ENCODE measurements at places on chromosomes 13 and 19. TPM values are rescaled to one million over a fixed set of nuclear protein-coding genes. Genes with fewer than 3 reads are reported as not detected.

DNA sequence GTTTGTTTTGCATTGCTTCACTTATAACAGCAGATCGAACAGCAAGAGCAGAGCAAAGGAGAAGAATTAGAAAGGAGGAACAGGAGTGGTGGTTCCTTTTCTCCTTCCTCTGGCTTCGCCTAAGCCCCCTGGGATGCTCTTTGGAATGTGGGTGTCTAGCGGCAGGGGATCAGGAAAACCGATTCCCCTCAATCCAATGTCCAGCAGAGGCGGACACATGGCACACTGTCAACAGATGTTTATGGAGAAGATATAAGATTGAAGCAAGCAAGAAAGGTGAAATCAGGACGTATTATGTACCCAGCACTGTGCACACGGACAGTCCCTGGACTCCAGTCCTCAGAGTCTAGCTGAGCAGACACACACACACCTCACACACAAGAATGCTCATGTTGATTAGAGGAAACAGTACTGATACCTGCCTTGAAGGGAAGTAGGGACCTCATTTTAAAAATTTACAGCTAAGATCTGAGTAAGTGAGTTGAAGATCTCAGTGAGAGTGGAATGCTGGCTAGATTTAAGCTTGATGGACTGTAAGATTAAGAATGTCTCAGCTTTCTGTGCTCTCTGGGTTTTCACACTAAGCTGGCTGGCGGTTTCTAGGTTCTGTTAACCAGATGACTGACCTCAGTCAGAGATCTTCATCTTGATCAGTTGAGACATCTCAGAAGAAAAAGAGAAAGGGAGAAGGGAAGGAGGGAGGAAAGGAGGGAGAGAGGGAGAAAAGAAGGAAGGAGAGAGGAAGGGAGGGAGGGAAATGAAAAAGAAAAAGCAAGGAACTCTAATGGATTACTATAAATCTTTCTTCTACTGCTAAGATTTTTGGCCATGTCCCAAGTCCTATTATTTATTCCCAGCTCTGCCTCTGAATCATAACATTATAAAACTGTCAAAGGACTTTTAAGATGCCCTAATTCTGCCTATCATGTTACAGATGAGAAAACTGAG, 44.8 kb downstream of the FLT1 start:
- no peaks in the 10 kb centered on the region for H3K4me1 ChIP-seq
- no peaks in the 10 kb centered on the region for H3K27me3 ChIP-seq
- no peaks in the 10 kb centered on the region for H3K36me3 ChIP-seq
- no peak for DNase-seq
- H3K27ac ChIP-seq: no peak overlapping the region

GRCh38 chr13:99989276-99990125, 7.9 kb downstream of the ZIC2 start:
- peaks cover 42% of the 10 kb centered on the region for H3K4me1 ChIP-seq
- no peaks in the 10 kb centered on the region for H3K36me3 ChIP-seq
- no peak for DNase-seq
- H3K27me3 ChIP-seq: peaks cover 17% of the 10 kb centered on the region
- no peak overlapping the region for H3K27ac ChIP-seq

GRCh38 chr19:55406826-55407549, 600 bp downstream of the UBE2S start:
- peaks cover 22% of the 10 kb centered on the region for H3K36me3 ChIP-seq
- peak overlapping the region; percentile 79 for H3K4me3 ChIP-seq
- H3K4me1 ChIP-seq: peaks cover 6% of the 10 kb centered on the region
- H3K27ac ChIP-seq: peak overlapping the region; percentile 55
- H3K27me3 ChIP-seq: no peaks in the 10 kb centered on the region
- DNase-seq: no peak

GRCh38 chr19:45173816-45174215, 4.2 kb downstream of the TRAPPC6A start:
- H3K27me3 ChIP-seq: no peaks in the 10 kb centered on the region
- DNase-seq: no peak
- H3K27ac ChIP-seq: no peak overlapping the region
- peaks cover 69% of the 10 kb centered on the region for H3K4me1 ChIP-seq

- no peak overlapping the region for H3K27ac ChIP-seq
- H3K4me1 ChIP-seq: no peaks in the 10 kb centered on the region
- DNase-seq: no peak
- no peaks in the 10 kb centered on the region for H3K27me3 ChIP-seq
- H3K4me3 ChIP-seq: no peak overlapping the region
These were observed 12.3 kb downstream of the CLDN10 start for GRCh38 chr13:95564733-95565291.

DNA sequence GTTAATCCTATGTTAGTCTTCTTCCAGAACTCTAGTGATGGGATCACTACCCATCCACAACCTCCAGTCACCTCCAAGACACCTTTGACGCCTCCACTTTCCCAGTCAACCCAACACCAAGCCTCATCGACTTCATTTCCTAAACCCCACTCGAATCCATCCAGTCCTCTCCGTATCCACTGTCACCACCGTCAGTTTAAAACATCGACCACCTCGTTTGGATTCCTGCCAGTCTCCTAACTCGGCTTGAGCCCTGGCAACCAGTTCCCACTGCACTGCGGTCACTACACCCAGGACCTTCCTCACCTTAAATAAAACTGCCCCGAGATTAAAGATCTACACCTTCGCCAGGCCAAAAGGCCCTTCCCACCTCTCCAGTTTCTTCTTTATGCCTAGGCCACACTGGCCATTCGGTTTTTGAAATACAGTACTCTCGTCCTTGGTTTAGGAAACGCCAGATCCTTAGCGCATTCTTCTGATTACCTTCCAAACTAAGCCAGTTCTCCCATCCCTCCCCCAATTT, 1.2 kb downstream of the MTIF3 start:
- peaks cover 50% of the 10 kb centered on the region for H3K4me1 ChIP-seq
- no peaks in the 10 kb centered on the region for H3K36me3 ChIP-seq
- H3K27me3 ChIP-seq: no peaks in the 10 kb centered on the region
- no peak for DNase-seq
- H3K4me3 ChIP-seq: peak overlapping the region; percentile 97

GRCh38 chr19:55549500-55550320, 4.4 kb upstream of the SBK3 start:
- H3K27me3 ChIP-seq: peaks cover 45% of the 10 kb centered on the region
- DNase-seq: no peak
- H3K4me3 ChIP-seq: no peak overlapping the region
- H3K4me1 ChIP-seq: no peaks in the 10 kb centered on the region
- H3K27ac ChIP-seq: no peak overlapping the region

DNA sequence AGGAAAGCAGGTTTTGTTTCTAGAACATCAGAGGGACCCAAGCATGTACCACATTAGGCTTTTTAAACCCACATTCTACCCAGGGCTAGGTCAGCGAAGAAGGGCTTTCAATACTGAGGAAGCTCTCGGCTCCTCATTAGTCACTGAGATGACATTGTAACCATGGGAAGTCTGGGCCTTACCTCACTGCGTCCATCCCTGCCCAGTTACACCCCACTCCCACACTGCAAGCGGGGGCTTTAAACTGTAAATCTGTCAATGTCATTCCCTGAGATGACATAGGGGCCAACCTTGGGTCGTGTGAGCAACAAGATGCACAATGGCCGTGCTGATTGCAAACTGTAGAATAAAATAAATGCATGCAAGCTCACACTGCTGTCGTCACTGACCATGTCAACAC, 21.7 kb upstream of the TFDP1 start:
- peaks cover 36% of the 10 kb centered on the region for H3K27me3 ChIP-seq
- DNase-seq: no peak
- peaks cover 5% of the 10 kb centered on the region for H3K4me1 ChIP-seq
- no peak overlapping the region for H3K4me3 ChIP-seq
- no peaks in the 10 kb centered on the region for H3K36me3 ChIP-seq
- no peak overlapping the region for H3K27ac ChIP-seq

DNA sequence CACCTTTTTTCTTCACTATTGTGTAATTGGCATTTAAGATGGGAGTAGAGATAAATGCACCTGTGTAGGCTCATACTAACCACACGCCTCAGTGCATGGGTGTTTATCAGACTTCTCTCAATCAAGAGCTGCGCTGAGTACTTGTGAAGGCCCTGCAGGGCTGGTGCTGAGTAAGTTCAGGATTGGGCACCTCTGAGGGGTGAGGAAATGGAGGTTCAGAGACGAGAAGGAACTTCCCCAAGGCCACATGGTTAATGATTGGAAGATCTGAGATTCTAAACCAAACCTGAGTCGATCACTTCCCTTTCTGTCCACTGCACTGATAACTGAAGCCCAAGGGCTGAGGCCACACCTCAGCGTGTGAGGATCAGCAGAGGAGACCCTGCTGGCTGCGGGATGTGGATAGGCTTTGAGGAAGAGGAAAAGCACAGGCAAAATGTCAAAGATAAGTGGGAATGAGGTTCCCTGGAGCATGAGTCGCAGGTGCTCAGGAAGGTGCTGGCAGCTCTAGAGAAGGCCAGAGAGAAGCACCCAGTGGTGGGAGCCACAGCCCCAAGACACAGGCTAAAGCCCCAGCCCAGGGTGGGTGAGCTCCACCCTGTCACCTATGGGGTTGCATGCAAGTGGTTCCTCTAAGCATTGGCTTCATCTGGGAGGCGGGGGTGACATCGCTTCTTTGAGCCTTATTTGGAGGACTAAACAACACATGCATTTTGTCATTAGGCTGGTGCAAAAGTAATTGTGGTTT, 32.3 kb upstream of the GJB6 start:
- no peaks in the 10 kb centered on the region for H3K36me3 ChIP-seq
- H3K4me1 ChIP-seq: no peaks in the 10 kb centered on the region
- no peak overlapping the region for H3K27ac ChIP-seq
- H3K27me3 ChIP-seq: peaks cover 13% of the 10 kb centered on the region
- no peak for DNase-seq
- H3K4me3 ChIP-seq: no peak overlapping the region

- no peaks in the 10 kb centered on the region for H3K36me3 ChIP-seq
- peaks cover 35% of the 10 kb centered on the region for H3K27me3 ChIP-seq
- no peak for DNase-seq
- no peaks in the 10 kb centered on the region for H3K4me1 ChIP-seq
These were observed 31.6 kb upstream of the POP4 start for GRCh38 chr19:29574510-29574909.

DNA sequence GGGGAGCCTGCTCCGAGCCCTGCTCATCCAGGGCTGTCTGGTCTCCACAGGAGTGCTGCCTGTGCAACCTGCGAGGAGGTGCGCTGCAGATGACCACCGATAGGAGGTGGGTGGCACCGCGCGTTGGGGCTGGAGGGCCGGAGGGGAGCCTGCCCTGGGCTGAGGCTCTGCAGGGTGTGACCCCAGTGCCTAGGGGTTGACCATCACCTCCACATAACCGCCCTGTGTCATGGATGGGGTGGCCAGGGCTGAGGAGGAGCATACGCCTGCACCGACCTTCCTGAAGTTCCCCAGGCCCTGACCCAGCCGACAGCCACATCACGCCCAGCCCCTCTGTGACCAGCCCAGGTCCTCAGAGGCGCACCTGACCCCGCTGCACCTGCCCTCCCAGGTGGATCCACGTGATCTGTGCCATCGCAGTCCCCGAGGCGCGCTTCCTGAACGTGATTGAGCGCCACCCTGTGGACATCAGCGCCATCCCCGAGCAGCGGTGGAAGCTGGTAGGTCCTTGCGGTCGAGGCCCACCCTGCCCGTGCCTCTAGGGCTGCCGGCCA, 168.7 kb downstream of the KDM4B start:
- DNase-seq: no peak
- no peak overlapping the region for H3K27ac ChIP-seq
- peaks cover 19% of the 10 kb centered on the region for H3K36me3 ChIP-seq
- no peak overlapping the region for H3K4me3 ChIP-seq
- H3K4me1 ChIP-seq: peaks cover 59% of the 10 kb centered on the region

DNA sequence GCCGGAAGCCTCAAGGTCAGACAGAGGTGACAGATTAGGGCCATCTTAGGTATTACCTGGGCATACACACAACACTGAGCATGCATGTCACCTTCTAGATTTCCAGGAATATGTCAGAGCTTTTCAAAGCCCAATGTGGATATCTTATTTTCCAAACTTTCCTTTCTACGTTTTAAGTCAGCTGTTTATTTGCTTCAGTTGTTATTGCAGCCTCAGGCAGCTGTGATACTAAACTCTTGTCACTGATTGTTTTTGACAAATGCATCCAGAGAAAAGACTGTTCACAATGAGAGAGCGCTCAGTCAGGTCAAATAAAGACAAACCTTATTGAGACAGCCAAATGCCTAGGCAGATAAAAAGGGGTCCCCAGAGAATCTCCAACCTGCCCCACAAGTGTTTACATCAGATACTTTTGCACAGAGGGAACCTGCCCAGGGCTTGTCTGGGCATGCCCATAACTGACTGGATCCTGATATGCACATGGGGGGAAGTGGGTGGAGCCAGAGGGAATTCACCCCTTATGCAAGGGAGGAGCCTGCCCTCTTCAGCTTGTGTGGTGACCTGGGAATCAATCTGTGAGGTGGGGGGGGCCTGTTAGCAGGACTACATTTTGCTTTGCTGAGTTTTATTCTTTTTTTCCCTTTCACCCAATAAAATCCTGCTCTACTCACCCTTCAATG, 28.5 kb downstream of the MED4 start:
- peak; percentile 25 for DNase-seq
- no peaks in the 10 kb centered on the region for H3K27me3 ChIP-seq
- no peak overlapping the region for H3K27ac ChIP-seq
- no peaks in the 10 kb centered on the region for H3K4me1 ChIP-seq
- H3K4me3 ChIP-seq: no peak overlapping the region

- H3K4me1 ChIP-seq: no peaks in the 10 kb centered on the region
- DNase-seq: no peak
- no peaks in the 10 kb centered on the region for H3K36me3 ChIP-seq
These were observed 4.9 kb upstream of the SMIM17 start for GRCh38 chr19:56637976-56638555.

- DNase-seq: no peak
- H3K27ac ChIP-seq: no peak overlapping the region
- H3K36me3 ChIP-seq: no peaks in the 10 kb centered on the region
- no peak overlapping the region for H3K4me3 ChIP-seq
- H3K27me3 ChIP-seq: no peaks in the 10 kb centered on the region
- H3K4me1 ChIP-seq: no peaks in the 10 kb centered on the region
These were observed 295.9 kb downstream of the DIAPH3 start for GRCh38 chr13:59867867-59868266.

TMEM259 gene
- total RNA-seq: 423 TPM

EDNRB gene
- total RNA-seq: 0.51 TPM

KRTDAP gene
- total RNA-seq: not detected

THSD1 gene
- total RNA-seq: 0.47 TPM

NMRK2 gene
- not detected for total RNA-seq

ZSWIM4 gene
- total RNA-seq: 9.0 TPM

ZNF541 gene
- total RNA-seq: 0.58 TPM

Data from T-cell (primary cell).